ENCODE measurements at places on chromosomes 7 and 10.

- no peak for DNase-seq
These were observed 861 bp upstream of the USP6NL start for GRCh38 chr10:11612021-11613001.

DNA sequence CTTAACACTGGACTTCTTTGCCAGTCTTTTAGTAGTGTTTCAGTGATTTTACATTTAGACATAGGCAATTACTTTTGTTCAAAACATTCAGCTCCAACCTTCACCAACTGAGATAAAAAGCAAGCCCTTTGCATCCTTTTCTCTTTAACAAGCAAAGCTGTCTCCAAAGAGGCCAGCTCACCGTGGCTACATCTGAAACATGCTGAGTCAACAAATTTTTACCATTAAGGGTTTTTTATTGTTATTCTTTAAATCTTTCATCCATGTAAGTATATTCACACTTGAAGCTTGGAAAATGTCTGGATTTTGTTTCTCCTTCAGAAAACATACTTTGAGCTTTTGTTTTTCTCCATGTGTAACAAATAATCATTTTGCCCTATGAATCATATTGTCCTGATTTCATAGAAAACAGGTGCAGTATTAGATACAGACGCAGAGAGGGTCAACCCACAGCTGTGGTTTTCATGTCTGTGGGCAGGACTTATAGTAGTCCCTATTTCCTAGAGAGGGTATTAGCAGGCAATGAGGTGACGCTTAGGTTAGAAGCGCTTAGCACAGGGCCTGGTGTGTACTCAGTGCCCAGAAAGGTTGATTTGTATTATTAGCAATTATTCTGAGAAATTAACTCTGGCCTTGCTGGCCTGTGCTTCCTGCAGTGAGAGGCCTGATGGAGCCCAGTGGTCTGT, 99.5 kb downstream of the MKI67 start:
- no peak for DNase-seq

DNA sequence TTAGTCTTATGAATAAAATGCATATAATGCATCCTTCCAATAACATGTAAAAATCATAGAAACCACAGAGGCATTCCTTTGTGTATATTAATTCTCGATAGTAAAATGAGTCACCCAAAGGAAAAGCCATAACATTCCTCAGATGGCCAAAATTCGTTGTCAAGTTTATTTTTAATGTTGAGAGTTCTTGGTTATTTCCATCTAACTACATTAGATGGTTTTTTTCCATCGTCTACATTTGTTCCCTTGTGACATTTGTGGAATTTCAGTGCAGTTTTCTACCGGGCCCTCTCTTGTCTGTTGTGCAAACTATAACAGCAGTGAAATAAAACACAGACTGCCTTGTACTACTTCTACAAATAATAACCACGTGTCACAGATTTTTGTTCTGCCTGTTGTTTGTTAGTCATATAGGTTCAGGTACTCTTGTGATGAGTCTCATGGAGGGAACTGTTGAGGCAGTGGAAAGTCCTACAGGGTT, 54.7 kb upstream of the CCAR1 start:
- DNase-seq: no peak

DNA sequence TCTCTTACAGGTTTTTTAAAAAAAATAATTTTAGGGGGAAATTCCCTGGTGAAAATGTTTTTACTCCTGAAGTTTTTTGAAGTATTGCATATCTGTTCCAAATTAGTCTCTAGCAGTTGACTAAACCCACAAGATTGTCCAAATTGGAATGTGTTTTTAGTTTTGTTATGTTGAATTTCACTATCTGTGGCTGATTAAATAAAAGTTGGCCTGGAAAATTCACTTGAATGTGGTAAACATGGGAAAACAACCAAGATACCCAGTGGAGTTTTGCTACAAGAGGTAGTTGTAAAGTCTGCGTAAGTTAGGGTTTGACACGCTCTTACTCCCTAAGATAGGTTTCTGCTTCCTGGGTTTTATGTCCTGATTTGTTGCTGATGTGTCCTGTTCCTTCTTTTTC, 3.3 kb downstream of the TSGA13 start:
- DNase-seq: no peak

GRCh38 chr10:50625649-50626132, 1.9 kb upstream of the SGMS1 start:
- no peak for DNase-seq

DNA sequence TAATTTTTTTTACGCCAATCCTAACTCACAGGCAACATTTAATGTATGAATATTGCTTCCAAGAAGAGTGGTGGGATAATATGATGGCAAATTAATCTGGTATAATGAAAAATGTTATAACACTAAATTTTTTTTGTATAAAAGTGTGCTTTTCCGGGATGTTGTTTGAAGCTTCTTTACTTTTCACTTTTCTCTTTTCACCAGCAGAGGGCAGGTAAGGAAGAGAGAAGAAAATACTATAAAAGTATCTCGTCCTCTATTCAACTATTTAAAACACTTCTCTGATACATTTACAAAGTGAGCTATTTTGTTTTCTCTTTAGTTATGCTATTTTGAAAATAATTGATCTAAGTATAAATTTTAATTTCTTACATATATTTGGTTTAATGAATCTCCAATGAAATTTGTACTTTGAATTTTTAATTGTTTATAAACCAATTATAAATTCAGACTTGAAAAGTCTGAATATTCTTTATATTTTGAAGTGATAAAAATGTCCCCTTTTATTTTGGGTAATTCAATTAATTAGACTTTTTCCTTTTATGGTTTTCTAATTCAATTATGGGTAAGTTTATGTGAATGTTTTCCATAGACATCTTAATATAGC, 20.7 kb upstream of the CFTR start:
- DNase-seq: no peak

- no peak for DNase-seq
These were observed 29.7 kb upstream of the MTERF1 start for GRCh38 chr7:91910171-91910570.

DNA sequence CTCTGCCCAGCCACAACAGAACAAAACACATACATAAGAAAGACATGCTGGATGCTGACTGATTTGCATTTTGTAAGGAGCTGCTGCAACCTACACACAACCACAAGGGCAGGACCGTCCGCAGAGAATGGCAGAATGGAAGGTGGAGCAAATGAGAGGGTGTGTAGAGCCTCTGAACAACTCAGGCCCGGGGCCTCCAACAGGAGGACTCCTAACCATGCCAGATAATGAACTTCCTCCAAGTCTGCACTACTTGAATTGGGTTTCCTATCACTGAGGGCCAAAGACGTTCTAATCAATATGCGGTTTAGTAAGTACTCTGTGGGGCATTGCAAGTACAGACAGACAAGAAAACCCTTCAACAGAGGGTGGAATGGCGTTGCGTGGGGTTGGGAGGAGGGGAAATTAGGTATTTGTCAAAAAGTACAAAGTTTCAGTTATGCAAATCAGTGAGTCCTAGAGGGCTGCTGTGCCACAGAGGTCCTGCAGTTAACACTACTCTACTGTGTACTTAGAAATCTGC, 14.6 kb downstream of the VOPP1 start:
- DNase-seq: no peak

- no peak for DNase-seq
These were observed 1672.9 kb downstream of the REEP3 start for GRCh38 chr10:65194126-65194525.

DNA sequence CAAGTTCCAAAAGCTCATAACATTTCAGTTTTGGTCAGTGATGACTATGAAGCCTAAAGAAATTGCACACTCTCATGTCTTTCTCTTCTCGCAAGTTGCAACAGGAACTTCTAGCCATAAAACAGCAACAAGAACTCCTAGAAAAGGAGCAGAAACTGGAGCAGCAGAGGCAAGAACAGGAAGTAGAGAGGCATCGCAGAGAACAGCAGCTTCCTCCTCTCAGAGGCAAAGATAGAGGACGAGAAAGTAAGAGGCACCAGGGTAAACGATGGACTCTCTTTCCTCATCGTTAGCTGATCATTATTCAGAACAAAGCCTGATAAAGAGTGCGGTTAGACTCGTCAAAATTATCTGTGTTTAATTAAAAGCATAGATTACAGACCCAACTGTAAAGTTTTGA, 94.7 kb downstream of the HDAC9 start:
- DNase-seq: no peak

- DNase-seq: no peak
These were observed 106.9 kb downstream of the ANLN start for GRCh38 chr7:36496576-36496975.

GRCh38 chr10:11522821-11523245, 88.6 kb downstream of the USP6NL start:
- DNase-seq: no peak

- DNase-seq: no peak
These were observed 3.1 kb upstream of the ADAP1 start for GRCh38 chr7:957418-958220.

DNA sequence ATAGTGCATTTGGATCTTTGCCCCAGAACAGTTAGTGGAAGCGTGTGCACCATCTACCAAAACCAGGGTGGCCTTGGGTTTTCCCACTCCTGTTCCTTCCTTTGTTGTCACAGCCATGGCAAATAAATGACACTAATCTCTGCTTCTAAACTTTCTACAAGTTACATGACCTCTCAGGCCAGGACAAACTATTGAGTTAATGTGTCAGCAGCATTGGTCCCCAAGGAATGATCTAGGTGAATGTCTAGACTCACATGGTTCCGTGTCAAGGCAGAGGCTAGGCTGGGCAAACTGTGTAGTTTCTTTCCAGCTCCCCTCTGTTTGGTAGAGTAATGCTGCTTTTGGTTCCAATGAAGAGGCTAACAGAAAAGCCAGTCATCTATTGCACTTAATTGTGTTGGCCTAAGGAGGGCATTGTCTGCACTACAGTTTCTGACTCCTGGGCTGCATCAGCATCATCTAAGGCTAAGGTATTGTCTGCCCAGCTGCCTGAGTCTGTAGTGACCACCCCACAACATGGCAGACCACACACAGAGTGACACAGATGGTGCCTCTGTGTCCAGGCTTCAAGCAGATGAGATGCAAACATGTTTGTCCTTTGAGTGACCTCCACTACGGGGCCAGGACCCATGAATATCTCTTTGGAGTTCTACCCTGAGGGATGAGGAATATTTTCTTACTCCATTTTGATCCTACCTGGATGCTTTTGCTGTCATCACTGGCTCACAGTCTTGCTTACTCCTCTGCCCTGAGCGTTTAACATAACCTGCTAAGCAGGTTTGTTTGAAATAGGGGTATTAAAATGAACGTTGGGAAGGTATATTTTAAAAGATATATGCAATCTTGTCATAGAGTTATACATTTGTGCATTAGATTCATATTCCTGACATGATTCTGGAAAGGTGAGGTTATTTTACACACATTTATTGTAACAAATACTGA, 1.7 kb downstream of the CYP3A4 start:
- DNase-seq: no peak

DNA sequence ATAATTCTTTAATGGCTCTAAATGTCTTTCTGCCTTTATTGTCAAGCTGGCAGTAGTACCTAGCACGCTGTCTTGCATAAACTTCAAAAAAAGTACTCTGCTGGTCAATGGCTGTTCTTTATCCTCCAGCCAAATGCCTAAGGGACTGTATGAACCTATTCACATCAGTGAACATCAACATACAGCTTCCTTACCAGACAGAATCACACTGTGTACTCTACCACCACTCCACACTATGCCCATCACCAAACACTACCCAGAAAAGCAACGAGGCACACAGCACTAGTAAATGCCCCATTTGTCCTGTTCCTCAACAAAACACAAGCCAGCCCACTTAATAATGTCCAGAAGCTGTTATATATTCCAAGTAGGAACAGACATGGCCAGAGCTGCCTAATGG, 127.5 kb downstream of the SGMS1 start:
- no peak for DNase-seq

DNA sequence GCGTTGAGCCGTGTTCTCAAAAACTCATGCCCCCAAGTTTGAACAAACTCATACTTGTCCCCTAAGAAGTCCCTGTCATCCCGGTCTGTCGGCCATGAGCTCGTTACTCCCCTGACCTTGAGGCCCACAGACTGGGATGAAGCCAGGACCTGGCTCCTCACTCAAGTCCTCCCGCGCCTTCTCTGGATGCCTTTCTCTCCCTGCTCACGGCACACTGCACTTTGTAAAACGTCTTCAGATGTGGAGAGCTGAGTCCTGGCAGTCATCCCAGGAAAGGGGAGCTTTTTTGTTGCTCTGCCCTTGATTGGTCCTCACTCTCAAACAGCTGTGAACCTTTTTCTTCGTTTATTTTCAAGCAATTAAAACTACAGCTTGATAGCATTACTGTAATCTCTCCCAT, 110.8 kb downstream of the JAZF1 start:
- no peak for DNase-seq

DNA sequence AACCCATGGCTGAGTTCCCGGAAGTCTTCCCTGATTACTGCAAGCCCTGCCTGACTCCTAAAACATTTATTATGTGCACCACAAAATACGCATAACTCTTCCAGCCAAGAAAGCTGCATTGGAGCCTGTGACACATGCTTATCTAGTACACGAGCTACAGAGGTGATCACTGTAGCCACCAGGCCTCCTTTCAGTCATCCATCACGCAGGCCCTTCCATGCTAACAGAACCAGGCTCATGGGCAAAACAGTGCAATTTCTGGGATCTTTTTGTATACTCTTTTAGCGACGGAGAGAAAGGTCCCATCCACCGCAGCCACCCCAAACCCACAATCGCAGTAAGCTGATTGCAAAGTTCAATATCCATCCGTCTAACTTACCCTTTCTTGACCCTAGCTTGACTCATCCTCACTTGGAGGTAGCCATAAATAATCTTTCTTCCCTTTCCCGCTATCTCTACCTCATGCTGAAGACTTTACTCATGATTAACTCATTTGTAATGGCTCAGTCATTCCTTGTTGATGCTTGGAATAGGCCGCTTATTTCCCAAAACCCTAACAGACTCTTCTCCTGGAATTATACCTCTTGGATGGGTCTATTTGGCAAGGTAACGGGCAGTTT, 1203.5 kb downstream of the TYW1 start:
- DNase-seq: no peak
